Naive thymus-derived CD4-positive, alpha-beta T cell (primary cell): ENCODE measurements at places on chromosomes 3 and 15.

- no peak for DNase-seq
Measured at GRCh38 chr3:123406598-123406997, 42.3 kb downstream of the ADCY5 start.

GRCh38 chr3:60949146-60949545 lies 302.1 kb downstream of the FHIT start:
- no peak for DNase-seq

DNA sequence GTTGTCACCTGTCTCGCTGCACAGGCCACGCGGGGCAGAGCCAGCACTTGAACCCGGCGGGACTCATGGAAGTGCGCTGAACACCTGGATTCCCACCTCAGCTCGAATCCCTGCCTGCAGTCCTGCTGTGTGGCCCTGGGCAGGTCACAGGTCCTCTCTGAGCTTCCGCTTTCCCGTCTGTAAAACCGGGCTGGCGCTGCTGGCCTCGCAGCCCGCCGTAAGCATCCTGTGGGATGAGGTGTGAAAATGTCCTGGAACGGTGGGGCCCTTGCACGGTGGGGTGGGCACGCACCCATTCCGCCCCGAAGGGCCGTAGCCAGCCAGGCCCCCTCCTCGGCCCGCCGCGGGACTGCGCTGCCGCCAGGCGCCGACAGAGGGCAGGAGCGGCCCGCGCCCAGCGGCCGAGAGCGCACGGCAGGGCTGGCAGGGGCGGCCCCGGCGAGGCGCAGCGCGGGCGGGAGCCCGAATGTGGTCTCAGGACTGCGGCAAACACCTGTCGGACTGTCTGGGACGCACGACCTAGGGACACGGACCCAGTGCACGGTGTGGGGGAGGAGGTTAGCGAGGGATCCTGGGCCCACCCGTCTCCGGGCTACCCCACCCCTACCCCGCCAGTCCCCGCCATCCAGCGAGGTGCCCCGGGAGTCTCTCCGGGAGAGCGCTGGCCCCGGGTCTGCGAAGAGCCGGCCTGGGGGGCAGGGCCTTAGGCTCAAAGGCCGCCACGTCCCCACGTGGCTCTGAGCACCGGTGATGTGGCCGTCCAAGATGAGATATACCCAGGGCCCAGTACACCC lies 40.4 kb downstream of the DNAJB8 start:
- peak; percentile 81 for DNase-seq

DNA sequence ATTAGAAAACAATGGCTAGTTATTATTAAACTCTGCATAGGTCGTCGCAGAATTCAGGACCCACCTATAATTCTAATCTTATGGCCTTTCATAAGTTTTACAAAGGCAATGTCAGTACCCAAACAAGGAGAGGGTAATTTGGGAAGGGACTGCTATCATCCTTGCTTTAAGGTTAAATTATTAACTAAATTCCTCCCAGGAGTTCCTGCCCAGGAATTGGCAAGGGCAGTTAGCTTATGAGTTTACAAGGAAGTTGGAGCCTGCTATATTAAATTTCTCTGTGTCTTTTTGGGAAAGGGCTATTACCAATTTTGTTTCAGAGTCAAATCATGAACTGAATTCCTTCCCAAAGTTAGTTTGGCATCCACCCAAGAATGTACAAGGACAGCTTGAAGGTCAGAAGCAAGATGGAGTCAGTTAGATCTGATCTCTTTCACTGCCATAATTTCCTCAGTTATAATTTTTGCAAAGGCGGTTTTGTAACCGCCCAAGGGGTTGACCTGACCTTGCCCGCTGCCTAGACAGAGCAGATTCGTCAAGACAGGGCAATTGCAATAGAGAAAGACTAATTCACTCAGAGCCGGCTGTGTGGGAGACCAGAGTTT lies 45.3 kb upstream of the LHFPL4 start:
- DNase-seq = no peak

- DNase-seq = peak; percentile 39
Measured at GRCh38 chr15:66251790-66252684, 1.5 kb downstream of the MEGF11 start.

DNA sequence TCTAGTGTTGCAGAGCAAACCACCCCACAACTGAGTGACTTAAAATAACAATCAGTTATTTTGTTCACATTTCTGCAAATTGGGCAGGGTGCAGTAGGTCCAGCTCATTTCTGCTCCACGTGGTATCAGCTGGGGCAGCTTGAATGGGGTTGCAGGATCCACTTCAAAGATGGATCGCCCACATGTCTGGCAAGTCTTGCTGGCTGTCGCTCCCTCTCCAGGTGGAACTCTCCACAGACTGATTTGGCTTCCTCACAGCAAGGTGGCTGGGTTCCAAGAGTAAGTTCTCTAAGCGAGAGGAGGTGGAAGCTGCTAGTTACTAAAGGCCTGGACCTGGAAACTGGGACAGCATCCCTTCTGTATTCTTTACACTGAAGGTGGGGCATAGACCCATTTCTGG lies 213.3 kb downstream of the SLC9A9 start:
- DNase-seq = no peak

GRCh38 chr3:46566040-46566641 lies at the start of gene LRRC2:
LRRC2 (minus strand) TSS chr3:46566302; CDS start chr3:46551591, 14,711 bp downstream.
- peak; percentile 28 for DNase-seq

- DNase-seq = no peak
Measured at GRCh38 chr15:51751697-51752683, 593 bp downstream of the TMOD2 start.

DNA sequence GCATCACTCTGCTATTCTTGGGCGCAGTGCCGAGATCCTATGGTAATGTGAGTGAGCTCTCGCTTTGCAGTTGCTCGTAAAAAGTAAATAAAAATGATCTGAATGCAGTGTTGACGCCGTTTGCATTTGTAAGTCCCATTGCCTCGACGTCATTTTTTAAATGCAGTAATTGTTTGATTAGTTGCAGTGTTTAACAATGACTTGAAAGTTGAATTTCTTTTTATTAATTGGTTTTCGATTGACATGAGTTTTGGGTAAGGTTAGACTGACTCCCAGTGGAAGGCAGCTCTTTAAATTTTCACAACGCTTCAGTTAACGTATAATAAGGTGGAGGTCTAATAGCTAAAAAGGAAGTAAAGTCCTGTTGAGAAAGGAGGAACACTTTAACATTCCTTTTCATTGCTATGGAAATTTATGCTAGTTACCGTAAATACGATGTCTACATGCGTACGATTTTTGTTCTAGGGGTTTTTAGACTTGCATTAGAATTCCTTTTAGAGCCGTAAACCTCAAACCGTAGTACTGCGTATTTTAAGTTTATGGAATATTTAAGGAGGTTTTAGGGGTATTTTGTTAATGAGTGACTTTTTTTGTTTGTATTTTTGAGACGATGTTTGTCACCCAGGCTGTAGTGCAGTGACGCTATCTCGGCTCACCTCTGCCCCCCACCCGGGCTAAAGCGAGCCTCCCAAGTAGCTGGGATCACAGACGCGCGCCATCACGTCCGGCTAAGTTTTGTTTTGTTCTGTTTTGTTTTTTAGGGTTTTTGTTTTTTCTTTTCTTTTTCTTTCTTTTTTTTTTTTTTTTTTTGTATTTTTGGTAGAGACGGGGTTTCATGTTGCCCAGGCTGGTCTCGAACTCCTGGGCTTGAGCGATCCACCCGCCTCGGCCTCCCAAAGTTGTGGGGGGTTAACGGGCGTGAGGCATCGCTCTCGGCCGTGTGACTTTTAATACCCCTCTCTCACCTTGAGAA lies 1.4 kb downstream of the MORF4L1 start:
- peak; percentile 37 for DNase-seq

DNA sequence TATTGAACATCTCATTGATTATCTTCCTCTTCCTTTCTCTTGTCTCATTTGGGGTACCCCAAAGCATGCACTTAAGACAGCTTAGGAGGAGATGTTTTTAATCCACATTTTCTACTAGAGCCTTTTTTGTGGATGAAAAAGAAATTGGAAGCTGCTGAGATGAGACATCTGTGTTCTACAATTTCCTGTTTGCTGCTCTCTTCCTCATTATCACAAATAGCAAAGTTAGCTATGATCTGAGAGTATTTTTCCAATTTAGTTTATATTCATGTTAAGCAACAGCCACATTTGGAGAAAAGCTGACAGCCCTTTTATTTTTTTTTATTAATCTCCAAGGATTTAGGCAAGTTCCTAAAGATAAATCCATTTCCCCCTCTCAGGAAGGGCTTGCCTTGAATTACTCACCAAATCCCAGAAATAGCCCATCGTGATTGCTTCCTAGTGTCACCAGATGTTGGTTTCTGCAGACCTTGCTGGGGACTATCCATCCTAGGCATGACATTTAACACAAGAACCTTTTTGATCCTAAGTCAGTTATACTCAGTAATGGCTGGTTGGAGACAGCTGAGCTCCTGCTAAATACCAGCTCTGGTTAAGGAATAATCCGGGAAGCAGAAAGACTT lies 70.8 kb upstream of the FILIP1L start:
- DNase-seq = no peak

DNA sequence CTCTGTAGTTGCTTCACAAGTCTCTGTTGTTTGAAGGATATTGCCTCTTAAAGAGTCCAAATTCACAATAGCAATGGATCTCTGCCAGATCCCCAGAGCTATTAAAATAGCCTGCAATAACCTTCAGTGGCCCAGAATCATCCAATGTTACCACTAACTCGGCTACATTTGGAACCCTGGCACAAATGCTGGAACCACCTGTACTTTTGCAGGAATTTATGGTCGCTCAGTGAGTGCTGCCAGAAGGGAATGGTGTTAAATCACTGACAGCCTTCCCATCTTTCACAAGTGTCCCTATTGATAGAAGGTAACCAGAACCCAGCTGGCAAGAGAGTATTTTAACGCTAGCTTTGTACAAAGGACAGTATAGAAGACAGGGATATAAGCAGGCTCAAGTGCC lies 298.8 kb upstream of the PLSCR5 start:
- no peak for DNase-seq

DNA sequence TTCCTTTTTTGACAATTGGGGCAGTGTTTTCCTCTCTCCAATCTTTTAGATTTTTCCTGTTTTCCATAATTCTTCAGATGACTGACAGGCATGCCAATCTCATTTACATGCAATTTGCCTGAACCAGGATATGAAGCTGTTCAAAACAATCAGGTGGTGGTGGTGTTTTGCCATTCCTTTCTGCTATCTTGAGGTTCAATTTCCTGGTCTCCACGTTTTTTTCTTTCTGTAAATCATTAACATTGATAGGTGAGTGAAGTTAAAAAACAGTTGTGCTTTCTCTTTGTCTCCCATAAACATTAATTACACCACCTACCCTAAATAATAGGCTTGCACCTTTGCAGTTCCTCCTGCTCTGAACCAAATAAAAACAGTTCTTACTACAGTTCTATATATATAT lies 49.1 kb downstream of the C2CD4A start:
- DNase-seq = no peak

DNA sequence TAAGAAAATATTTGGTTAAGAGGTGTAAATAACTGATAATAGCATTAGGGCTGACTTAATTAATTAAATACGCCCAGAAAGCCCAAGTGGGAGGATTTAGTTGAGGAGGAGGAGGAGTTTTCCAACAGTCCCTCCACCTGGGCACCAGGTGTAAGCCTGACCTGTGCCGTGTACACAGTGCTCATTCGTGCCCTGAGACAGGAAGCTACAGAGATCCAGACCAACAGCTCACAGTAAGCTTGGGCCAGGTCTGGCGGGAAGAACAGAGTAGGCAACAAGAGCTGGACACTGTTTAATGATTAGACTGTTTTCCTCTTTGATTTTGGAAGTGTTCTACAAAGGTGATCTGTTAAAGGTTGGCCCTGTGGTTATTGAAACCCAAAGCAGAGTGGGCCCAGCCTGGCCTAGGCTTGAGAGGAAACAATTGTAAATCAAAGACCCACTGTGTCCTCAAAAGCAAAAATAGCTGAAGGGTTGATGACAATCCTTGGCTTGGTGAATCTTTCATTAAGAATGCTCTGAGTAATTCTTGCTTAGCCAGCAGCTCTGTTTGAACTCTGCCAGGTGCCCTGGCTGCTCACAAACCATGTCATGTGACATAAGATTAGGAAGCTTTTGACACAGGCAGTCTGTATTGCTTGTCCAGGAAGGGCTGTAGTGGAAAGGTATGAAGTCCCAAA lies 13.8 kb downstream of the SQOR start:
- DNase-seq = no peak

GRCh38 chr3:2554656-2555055 lies 456.0 kb downstream of the CNTN4 start:
- DNase-seq = no peak

GRCh38 chr3:61184956-61185355 lies 66.3 kb downstream of the FHIT start:
- DNase-seq = no peak

DNA sequence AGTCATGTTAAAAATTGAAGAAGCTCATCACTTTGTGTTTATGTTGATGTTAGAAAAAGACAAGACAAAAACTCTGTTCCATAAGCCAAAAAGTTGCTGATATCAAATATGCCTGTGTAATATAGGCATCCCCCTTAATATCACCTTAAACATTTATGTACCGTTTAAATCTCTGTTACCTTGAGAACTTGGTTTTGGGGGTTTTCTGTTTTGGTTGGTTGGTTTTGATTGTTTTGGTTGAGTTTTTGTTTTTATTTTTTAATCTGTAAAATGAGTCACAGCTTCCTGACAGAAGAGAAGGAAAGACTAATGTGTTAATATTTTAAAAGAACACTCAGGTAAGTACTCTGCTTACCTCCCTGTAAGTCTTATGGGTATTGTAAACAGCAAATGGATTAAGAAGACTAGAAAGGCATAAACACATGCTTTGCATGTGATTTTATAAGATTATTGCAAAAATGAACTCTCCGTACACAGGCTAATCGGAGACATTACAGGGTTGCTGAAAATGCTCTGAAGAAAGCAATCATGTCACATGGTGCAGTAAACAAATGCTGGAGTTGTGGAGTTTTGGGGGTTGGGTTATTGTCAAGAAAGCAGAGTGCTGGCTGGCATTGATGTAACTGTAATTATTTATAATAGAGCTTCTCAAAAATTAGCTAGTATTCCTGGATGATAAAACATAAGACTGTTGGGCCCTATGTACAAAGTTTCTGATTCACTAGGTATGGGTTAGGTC lies 69.5 kb upstream of the MBNL1 start:
- no peak for DNase-seq

GRCh38 chr3:107977221-107978130 lies 113.4 kb downstream of the CD47 start:
- no peak for DNase-seq

DNA sequence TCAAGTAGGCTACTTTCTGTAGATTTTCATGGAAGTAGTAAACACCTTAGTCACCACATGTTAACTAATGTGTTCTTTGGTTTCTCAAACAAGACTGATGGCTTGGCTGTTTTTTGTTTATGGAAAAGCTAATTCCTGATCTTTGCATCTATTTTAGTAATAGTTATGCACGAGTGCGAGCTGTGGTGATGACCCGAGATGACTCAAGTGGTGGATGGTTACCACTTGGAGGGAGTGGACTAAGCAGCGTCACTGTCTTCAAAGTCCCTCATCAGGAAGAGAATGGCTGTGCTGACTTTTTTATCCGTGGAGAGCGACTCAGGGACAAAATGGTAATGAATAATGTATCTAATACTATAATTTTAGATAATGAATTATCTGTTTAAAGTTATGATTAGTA lies 46.6 kb downstream of the SPRED1 start:
- no peak for DNase-seq

DNA sequence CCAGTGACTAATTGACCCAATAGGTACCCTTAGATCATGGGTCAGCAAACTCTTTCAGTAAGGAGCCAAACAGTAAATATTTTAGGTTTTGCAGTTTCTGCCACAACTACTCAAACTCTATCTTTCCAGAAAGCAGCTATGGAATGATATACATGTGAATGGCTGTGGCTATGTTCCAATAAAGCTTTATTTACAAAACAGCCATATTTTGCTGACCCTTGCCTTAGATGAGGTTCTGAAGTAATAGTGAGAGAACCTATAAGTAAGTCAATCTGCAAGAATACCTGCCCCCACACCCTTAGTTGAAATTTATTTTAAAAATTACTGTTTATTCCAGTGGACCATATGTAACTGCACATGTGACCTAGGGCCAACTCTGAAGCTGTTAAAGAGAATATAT lies 134.0 kb downstream of the CMSS1 start:
- no peak for DNase-seq
